GM23338 (cell line): ENCODE measurements at places on chromosomes 1 and 21. TPM values are rescaled to one million over a fixed set of nuclear protein-coding genes. Genes with fewer than 3 reads are reported as not detected.
A peak's percentile ranks its signal among the peaks of the same experiment; 100 is the strongest.

DNA sequence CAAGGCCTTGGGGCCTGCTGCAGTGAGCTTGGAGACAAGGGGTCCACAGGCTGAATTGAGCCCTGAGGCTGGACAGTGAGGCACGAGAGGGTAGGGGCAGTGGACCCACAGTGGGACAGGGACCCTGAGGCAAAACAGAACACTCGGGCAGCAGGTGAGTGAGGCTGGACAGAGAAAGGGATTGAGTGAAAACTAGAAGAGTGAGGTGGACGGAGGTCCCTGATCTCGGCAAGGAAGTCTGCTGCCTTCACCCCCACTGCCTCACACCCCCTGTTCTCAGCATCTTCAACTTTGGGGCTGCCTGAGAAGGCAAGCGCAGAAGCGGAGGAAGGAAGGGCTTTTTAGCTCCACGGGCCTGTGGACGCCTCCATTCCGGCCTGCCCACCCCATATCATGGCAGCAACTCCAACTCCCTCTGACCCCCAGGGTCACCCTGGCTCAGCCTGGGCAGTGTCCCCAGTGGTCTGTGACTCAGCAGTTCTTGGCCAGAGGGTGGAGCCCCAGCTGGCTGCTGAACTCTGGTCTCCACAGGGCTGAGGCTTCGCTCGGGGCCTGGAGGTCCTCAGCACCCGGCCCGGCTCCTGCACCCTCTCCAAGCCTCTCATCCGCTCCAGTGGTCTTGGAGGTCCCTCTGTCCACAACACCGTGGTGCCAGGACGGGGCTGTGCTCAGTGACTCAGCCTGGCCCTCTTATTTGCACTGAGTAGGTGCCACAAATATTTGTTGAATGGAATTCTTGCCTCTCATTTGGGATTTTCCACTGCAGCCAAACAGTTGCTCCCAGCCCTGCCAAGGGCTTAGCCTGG is 60.0 kb upstream of the EPS8L3 start:
- no peaks in the 10 kb centered on the region for H3K27me3 ChIP-seq
- no peak overlapping the region for H3K4me3 ChIP-seq
- no peaks in the 10 kb centered on the region for H3K36me3 ChIP-seq
- H3K4me1 ChIP-seq: no peaks in the 10 kb centered on the region

LMO4 gene
- 96.2 and 112 TPM in 2 replicates for total RNA-seq

DNA sequence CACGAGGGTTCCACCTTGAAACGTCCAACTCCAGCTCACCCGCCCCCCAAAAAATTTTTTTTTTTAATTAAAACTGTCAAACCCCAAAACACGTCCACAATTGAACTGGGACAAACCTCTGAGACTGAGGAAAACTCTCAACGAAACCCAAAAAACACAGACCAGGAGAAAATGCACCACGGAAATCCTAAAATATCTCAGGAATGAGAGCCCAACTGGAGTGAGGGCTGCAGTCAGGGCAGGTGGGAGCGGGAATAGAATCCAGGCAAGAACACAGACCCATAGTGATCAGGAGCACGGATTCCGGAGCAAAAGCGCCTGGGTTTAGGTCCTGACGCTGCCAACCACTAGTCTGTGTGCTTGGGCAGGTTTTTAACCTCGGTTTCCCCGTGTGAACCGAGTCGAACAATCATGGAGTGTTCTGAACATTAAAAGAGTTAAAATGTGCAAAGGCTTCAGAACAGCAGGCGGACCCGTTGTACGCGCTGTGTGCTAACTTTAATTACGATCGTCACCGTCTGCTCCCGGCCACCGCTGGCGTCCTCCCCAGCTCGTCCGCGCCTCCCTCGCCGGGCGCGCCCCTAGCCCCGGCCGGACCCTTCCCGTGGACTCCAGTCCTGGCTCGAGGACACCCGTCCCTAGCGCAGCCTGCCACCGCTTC is 624 bp downstream of the ARHGAP29 start:
- H3K36me3 ChIP-seq: no peaks in the 10 kb centered on the region
- peak overlapping the region; percentile 78 for H3K4me3 ChIP-seq
- DNase-seq: peak; percentile 69
- H3K27me3 ChIP-seq: peaks cover 59% of the 10 kb centered on the region

- peak; percentile 53 for DNase-seq
- no peaks in the 10 kb centered on the region for H3K27me3 ChIP-seq
- peak overlapping the region; percentile 92 for H3K4me3 ChIP-seq
Observed at GRCh38 chr1:46665983-46666382, 2.2 kb downstream of the ATPAF1 start.

OSCP1 gene
- total RNA-seq: 0.58 and 2.2 TPM in 2 replicates

DNA sequence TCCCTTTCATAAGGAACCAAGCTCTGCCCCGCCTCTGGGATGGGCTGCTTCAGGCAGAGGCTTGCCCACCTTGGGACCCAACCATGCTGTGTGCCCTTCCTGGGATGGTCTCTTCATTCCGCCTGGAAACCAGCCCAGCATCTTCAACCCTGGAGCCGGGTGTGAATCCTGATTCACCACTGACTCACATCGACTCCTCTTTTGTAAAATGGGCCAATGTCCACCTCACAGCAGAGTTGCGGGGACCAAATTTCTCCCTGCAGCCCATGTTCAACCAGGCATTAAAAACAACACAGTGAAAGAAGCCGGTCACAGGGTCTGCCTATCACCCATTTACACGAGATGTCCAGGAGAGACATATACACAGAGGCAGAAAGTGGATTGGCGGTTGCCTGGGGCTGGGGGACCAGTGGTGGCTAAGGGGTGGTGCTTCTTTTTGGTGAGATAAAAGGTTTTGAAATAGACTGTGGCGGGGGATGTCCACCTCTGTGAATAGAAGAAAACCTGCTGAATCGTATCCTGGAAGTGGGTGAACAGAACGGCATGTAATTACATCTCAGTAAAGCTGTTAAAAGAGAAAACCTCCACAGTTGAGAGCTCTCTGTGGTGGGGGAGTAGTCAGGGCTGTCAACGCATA is 6.9 kb upstream of the GPR153 start:
- H3K36me3 ChIP-seq: no peaks in the 10 kb centered on the region
- no peak overlapping the region for H3K4me3 ChIP-seq
- H3K27me3 ChIP-seq: no peaks in the 10 kb centered on the region
- H3K4me1 ChIP-seq: no peaks in the 10 kb centered on the region
- DNase-seq: no peak

DNA sequence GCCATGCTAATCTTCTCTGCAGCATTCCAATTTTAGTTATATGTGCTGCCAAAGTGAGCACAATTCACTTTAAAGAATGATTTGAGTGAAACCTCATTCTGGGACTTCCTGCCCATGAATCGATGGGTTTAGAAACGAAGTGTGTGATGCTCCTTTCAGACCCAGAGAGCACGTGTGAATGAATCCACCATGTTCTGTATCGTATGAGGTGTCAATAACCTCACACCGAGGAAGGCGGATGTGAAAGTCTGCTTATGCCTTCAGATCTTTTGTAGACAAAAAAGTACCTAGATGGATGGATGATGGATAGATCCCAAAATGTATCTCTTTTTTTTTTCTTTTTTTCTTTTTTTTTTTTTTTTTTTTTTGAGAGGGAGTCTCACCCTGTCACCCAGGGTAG is 13.8 kb downstream of the UBASH3A start:
- H3K36me3 ChIP-seq: no peaks in the 10 kb centered on the region
- H3K4me1 ChIP-seq: no peaks in the 10 kb centered on the region
- H3K4me3 ChIP-seq: no peak overlapping the region
- DNase-seq: no peak
- no peak overlapping the region for H3K27ac ChIP-seq
